H7 (cell line): ENCODE measurements at places on chromosomes 1 and 21. TPM values are rescaled to one million over a fixed set of nuclear protein-coding genes. Genes with fewer than 3 reads are reported as not detected.

GRCh38 chr1:240074422-240074821 is 17.3 kb upstream of the FMN2 start:
- no peak for DNase-seq

- DNase-seq: no peak
Observed at GRCh38 chr1:233873666-233874065, 30.8 kb upstream of the SLC35F3 start.

DNA sequence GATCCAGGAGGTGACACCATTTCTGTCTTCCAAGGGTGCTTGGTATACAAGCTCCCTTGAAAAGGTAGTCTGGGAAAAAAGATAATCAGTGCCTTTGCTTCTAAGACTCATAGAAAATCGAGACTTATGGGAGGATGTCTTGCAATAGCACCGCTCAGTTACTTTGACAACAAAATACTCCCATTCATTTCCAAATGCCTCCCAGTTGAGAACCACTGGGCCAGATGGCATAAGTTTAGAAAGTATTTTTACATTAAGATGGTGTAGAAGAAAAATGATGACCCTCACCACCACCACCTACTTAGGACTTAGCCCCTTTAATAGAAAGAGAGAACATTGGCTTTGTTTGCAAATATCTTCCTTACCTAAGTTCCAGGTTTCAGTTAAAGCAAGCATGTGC is 4.6 kb downstream of the TRMT13 start:
- no peak for DNase-seq

GRCh38 chr1:92367496-92367895 is 68.6 kb downstream of the RPAP2 start:
- no peak for DNase-seq

The STPG1 gene
- total RNA-seq: 13.8 and 18.7 TPM in 2 replicates
